ENCODE measurements at places on chromosomes 5 and 9. TPM values are rescaled to one million over a fixed set of nuclear protein-coding genes. Genes with fewer than 3 reads are reported as not detected.

DNA sequence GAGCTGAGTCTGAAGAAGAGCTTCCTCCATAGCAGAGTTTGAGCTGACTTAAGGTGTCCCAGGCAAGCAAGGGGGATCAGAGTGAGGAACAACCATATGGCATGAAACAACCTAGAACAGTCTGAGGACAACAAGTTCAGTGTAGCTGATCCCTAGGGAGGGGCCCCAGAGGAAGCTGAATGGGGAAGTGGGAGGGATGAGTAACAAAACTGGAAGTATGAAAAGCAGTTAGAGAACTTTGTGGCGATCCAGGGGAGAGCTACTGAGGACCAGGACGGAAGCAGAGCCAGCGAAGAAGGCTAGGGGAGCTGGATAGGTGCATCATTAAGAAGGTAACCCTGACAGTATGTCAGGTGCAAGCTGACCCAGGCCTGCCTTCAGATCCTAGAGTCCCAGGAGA lies 580.8 kb downstream of the BNC2 start:
- no peak for DNase-seq

DNA sequence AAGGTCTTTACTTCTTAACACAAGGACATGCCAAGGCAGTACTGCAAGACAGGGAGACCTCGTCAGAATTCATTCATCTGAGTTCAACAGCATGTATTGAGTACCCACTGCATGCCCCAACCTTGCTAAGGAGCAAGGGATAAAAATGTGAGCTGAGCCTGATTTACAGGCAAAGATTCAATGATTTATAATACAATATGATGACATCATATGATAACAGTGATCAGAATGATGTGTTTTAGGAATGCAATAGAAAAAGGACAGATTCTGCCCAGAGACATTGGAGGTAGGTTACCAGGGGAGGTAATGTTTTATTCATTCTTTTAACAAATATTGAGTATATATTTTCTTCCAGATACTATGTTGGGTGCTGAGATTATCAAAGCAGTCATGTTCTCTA lies 406.6 kb downstream of the ARHGEF28 start:
- no peak for DNase-seq

DNA sequence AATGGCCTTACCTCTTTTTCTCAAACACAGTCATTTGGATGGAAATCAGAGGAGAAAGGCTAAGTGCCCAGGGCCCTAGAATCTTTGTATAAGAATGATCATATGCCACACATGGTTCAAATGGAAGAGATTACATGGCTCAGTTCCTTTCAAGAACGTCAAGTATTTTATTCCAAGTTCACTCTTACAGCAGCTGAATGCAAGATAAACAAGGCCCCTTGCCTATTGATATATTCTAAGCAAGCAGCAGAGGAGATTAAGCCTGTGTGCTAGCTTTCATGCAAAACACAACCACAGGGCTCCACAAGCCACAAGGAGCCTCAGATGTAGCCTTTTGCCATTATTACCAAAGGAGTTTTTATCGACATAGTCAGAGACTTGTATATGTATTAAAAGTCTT lies 55.3 kb upstream of the SLCO6A1 start:
- no peak for DNase-seq

DNA sequence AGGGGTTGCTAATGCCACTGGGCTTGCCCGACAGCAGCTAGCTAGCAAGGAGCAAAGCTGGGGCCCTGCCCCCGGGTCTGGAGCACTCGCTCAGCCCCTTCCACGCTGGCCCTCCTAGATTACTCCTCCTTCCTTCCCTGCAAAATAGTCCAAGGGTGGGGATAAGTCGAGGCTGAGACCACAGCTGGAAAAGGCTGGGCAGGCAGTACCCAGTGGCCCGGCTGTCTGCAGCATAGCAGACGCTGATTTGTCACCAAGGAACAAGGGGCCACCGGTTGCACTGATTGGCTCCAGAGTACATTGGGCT lies 73.9 kb downstream of the ADAMTS2 start:
- no peak for DNase-seq

DNA sequence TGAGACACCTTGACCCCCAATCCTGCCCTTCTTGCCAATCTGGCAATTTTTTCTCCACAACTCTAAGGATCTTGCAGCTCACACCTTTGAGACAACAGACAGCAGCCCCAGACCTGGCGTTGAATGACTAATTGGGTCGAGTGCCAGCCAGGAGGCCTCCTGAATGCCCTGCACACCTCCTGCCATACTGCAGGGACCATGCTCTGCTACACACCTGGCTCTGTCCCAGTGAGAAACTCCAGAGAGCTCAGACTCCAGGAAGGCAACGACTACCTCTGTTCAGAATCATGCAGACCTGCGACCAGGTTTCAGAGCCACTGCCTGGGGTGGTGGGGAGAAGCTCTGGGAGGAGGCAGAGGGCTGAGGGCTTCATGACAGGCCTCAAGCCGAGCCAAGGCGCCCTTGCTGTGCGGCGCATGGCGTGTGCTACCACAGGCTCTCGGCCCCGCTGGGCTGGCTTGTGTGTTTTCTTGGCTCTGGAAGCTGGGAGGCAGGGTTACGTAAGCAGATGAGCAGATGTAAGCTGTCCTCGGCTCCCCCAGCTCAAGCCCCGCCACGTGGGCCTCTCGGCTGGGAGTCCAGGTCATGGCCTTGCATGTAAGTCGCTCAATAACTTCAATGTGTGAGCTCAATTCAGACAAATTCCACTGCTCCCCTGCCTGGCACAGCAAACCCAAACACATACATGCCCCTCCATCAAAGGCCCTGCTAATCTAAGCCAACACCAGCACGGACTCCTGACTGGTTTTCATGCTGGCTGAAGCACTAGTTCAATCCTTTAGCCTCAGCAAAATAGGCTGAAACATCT lies 27.5 kb downstream of the B4GALT1 start:
- DNase-seq: no peak

- no peak for DNase-seq
Measured at GRCh38 chr9:12921621-12922020, 146.8 kb downstream of the LURAP1L start.

GRCh38 chr5:95841914-95842812 lies 19.6 kb upstream of the GLRX start:
- peak; percentile 19 for DNase-seq

GRCh38 chr9:133351526-133351907 lies 3.5 kb downstream of the RPL7A start:
- DNase-seq: no peak

GRCh38 chr5:103424453-103425205 lies 138.0 kb downstream of the NUDT12 start:
- no peak for DNase-seq

GRCh38 chr5:35342664-35343063 lies 112.4 kb upstream of the PRLR start:
- DNase-seq: no peak

- peak; percentile 76 for DNase-seq
Measured at GRCh38 chr5:145681686-145682085, 153.5 kb downstream of the PRELID2 start.

- DNase-seq: no peak
Measured at GRCh38 chr9:78040726-78041125, 9.1 kb upstream of the GNAQ start.

- DNase-seq: no peak
Measured at GRCh38 chr9:90770182-90770738, 31.4 kb upstream of the SYK start.

- peak; percentile 26 for DNase-seq
Measured at GRCh38 chr9:112174965-112175795, at the start of gene SUSD1. Gene SUSD1, minus strand, starts transcription at chr9:112175297. Its CDS starts 62 bp downstream, at chr9:112175235.

DNA sequence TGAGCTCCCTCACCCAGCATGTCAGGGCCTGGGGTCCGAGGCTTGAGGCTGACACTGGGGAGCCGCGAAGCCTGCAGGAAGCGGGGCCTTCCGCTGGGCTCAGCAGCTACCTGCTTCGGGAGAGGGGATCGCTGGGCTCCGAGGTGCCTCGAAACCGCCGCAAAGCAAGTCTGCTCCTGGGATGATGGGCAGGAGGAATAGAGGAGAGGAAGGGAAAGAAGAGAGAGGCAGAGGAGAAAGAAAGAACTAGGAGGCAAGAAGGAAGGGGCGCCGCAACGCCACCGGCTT lies 1.5 kb upstream of the PRDM12 start:
- DNase-seq: no peak

GRCh38 chr5:132368186-132368585 lies 1.3 kb upstream of the SLC22A5 start:
- DNase-seq: no peak

DNA sequence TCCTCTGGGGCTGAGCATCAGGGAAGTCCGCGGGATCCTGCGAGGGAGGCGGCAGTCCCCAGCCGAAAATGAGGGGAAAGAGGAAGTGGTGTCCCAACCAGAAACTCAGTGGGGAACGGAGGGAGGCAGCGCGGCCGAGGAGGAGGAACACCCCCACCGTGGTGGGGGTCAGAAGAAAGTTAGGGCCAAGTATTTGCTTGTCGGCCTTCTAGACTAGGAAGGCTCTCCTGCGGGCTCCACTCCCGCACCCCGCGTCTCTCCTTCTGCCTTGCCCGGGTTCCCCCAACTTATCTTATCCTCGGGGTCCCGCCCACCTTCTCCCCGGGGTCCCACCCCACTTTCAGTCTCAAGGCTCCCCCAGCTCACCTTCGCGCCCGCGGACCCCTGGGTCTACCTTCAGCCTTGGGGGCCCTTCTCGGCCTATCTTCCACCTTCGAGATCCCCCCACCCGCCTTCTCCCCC lies 557 bp upstream of the PHF2 start:
- DNase-seq: peak; percentile 32

- no peak for DNase-seq
Measured at GRCh38 chr9:115799734-115800133, 353.9 kb upstream of the PAPPA start.

The FOXE1 gene
- total RNA-seq: not detected

The SLC6A3 gene
- total RNA-seq: not detected

The FOXD4L4 gene
- 0.13 TPM for total RNA-seq

The LOX gene
- total RNA-seq: 52.9 TPM

The FST gene
- 19.6 TPM for total RNA-seq

The LCN2 gene
- not detected for total RNA-seq

The DAPK1 gene
- 28.2 TPM for total RNA-seq

The OTP gene
- not detected for total RNA-seq

The WNT8A gene
- total RNA-seq: not detected

The SLC6A7 gene
- not detected for total RNA-seq

The SLC6A18 gene
- total RNA-seq: not detected

The EPB41L4A gene
- total RNA-seq: 27.6 TPM

The BASP1 gene
- 2.4 TPM for total RNA-seq

The CCL27 gene
- total RNA-seq: not detected

All from dermis microvascular lymphatic vessel endothelial cell (primary cell).